AG10803 (cell line): ENCODE measurements at places on chromosomes 7 and 10.

GRCh38 chr7:155289949-155290501 lies 7.7 kb upstream of the INSIG1 start:
- no peak for DNase-seq

DNA sequence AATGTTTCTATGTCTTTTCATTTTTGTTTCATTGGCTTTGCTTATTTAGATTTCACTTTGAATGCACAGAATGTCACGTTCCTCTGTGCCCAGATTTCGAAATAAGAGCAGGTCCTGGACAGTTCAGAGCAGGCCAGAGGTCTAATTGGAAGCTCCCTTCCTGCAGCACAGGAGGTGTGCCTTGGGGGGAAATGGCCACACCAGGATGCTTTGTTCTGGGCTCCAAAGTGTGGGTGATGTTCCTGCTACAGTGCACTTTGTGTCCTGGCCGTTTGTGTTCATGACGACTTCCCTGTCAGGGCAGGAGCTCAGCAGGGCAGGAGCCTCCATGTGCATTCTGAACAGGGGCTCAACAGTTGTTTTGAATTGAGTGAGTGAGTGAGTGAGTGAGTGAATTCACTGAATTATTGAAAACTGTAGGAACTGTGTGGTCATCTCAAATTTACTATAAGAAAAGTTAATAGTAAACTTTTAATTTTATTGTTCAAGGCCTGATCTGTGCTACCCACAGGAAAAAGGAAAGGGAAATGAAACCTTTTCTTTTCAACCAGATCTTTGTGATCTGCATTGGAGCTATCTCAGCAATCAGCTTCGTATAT lies 109.5 kb upstream of the GJD4 start:
- peak; percentile 41 for DNase-seq

GRCh38 chr10:124200011-124200410 lies 106.6 kb upstream of the CHST15 start:
- DNase-seq: no peak

DNA sequence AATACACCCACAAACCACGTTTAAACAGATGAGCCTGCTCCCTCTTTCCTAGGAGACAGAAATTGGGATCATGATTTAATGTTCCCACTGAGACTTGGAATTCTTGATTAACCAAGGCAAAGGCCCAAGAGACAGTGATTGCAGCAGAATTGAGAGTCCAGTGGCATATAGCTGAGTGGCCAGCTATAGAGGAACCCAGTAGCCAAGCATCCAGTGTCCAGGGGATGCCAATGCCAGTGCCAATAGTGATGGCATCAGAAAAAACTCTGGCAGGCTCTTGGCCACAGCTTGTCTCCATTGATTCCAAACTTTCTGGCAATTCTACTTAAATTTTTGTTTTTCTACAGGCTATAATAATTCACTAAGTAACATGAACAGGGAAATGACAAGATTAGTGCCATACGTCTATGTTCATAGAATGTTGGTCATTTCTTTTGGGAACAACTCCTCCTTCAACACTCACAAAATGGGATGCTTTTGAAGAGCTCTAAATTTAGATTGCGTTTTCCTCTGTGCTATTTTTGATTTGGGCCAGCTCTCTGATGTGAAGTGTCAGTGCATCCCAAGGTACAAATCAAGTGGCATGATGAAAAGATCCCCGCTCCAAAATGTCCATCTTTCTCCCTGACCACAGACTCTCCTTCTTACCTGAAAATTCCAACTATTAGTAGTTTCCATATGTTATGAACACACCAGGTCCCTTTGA lies 83.1 kb upstream of the A1CF start:
- peak; percentile 18 for DNase-seq

DNA sequence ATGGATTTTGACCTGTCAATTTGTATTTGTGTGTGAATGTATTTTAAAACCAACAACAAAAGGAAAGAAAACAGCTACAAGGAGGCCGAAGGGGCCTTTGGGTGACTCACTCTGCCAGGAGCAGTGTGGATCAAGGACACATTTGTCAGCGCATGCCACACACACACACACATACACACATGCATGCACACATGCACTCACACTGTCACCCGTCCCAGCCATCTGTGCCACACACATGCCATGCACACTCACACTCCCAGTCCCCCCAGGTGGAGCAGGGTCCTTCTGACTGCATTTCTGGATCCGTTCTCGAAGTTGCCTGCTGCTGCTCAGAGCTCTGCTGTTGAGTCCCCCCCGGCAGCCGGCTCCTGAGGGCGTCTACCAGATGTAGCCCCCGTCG lies 26.0 kb downstream of the SPOCK2 start:
- DNase-seq: no peak

DNA sequence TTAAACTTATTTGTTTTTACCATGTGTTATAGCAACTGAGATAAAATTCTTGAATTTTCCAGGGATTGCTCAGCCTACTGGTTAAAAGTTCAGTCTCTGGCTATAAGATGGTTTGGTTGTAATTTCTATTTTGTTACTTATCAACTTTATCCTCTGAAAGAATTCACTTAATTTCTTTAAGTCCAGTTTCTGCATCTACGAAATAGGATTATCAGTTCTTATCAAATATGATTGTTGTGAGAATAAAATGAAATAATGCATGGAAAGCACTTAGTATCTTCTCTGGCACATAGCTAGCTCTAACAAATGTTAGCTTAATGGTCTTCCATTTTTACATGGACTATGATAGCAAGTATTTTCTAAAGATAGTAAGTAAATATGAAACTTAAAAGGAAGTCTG lies 53.3 kb downstream of the SEMA3D start:
- DNase-seq: no peak

DNA sequence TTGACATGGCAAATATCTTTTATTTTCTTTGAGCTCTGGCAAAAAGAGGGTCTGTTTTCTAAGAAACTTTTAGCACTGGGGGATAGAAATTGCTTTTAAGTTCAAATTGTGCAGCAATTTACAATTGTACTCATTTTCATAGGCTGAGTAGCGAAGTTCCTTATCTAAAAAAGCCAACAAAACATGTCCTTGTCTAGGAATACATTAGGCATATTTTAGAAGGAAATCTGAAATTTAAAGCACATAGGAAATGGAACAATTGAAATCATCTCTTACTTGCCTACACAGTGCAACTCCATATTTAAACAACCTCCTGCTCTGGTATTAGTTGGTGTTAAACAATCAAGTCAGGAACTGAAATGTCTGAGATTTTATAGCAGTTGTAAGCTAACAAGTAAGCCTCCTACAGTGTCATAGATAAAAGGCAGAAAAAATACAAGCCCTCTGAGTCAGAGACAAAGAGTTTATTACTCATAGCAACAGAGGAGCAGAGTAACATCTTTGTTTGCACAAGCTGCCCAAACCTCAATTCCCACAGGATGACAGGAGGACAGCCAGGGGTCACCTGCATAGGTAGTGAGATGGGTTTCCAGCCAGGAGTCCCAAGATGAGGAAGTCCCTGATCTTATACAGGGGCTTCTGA lies 280.2 kb upstream of the HGF start:
- DNase-seq: peak; percentile 85

DNA sequence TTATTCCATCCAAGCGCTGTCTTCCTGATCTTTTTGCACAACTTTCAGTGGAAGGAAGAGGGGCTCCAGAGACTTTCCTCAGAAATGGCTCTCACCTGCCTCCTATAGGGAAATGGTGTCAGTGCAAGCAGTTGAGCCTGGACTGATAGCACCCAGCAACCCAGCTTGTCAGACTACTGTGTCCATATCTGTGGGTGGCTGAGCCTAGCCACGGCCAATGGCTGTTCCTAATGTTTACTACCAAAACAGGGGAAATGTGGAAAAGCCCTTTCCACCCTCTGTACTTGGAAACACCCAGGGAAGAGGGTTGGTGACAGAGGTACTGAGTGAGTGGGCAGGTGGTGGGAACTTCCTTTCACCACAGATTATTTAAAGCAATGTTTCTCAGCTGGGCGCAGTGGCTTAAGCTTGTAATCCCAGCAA lies 4.3 kb upstream of the YKT6 start:
- peak; percentile 49 for DNase-seq

- peak; percentile 83 for DNase-seq
Measured at GRCh38 chr10:4183761-4184261, 398.8 kb upstream of the KLF6 start.

GRCh38 chr7:22544245-22544644 lies 44.3 kb upstream of the STEAP1B start:
- no peak for DNase-seq

- DNase-seq: peak; percentile 9
Measured at GRCh38 chr7:71303566-71303965, 171.6 kb downstream of the GALNT17 start.

GRCh38 chr7:155789001-155789725 lies 23.1 kb downstream of the SHH start:
- DNase-seq: no peak

- peak; percentile 83 for DNase-seq
Measured at GRCh38 chr10:71868192-71868697, 17.2 kb upstream of the PSAP start.

GRCh38 chr7:158274404-158274811 lies 313.2 kb downstream of the PTPRN2 start:
- no peak for DNase-seq

- DNase-seq: no peak
Measured at GRCh38 chr7:37265006-37265405, 183.7 kb downstream of the ELMO1 start.

DNA sequence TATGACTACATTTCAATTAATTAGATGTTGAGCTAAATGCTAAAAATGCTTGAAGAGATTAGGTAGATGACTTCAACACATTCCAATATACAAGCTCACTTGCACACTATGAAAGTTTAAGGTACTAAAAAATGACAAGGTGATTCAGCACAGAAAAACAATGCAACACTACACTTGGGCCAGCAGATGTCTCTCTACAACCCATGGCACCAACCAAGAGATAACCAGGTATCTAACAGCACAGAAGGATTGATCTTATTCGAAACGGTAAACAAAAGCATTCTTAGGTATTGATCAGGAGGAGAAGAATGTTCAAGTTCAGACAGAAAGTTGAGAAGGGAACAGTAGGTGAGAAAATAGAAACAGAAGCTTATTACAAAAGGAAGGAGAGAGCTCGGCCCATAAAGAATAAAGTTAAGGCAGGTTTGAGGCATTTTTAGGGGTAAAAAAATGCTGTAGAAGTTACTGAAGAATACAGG lies 248.2 kb upstream of the KLF14 start:
- peak; percentile 41 for DNase-seq

GRCh38 chr10:670038-670437 lies 19.4 kb downstream of the DIP2C start:
- no peak for DNase-seq

DNA sequence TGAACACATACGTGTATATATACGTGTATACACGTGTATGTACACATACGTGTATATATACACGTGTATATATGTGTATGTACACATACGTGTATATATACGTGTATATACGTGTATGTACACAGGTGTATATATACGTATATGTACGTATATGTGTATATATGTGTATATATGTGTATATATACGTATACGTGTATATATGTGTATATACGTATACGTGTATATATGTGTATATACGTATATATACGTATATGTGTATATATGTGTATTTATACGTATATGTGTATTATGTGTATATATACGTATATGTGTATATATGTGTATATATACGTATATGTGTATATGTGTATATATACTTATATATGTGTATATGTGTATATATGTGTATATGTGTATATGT lies 44.3 kb downstream of the CD36 start:
- DNase-seq: no peak

- peak; percentile 5 for DNase-seq
Measured at GRCh38 chr7:26918241-26918640, 53.9 kb upstream of the SKAP2 start.

- DNase-seq: peak; percentile 25
Measured at GRCh38 chr10:13567030-13567429, 19.7 kb upstream of the PRPF18 start.

DNA sequence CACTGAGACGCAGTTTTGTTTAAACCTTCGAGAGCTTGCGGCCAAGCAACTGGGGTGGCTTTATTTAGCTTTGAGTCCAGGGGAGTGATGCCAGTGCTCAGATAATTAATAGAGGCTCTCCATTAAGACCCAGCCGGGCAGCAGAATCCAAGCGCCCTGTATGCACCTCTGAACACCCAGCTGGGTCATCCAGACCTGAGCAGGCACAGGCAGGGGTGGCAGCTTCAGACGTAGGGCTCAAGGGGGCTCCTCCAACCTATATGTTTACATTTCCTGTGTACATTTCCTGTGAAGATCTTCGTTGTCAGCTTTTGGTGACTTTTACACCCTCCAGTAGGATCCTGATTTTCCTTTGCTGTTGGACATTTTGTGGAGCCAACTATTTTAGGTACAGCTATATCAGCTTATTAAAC lies 719.5 kb downstream of the LRMDA start:
- DNase-seq: no peak

DNA sequence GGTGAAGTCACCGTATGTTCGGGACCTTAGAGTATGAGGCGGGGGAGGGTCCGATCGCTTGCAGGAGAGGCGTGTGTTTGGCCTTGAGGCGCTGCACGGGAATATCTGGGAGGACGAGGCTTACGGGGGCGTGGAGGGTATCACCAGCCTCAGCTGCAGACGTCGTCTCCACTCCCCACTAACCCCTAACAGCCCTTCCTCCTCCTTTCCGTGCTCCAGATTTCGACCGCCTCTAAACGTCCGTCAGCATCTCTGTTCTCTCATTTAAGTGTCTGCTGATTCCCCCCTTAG lies 23.5 kb upstream of the ZNF12 start:
- DNase-seq: peak; percentile 44

DNA sequence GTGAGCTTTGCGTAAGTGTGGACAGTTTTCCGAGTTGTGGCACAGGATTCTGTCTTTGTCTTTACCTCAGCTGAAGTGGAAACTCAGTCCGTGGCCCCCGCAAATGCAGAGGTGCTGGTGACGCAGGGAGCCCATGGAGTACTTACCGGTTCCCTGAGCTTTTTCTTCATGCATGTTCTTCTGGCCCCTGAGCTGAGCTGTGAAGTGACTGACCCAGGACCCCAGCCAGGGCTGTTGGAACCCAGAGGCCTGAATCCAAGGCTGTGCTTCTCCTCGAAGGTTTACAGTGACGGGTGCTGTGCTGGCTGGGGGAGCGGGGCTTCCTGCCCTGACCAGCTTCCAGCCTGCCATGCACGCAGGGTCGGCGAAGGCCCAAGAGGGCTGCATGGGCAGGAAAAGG lies 223.5 kb downstream of the GLRX3 start:
- no peak for DNase-seq

- DNase-seq: peak; percentile 67
Measured at GRCh38 chr10:21526860-21527597, 1.5 kb upstream of the SKIDA1 start.

DNA sequence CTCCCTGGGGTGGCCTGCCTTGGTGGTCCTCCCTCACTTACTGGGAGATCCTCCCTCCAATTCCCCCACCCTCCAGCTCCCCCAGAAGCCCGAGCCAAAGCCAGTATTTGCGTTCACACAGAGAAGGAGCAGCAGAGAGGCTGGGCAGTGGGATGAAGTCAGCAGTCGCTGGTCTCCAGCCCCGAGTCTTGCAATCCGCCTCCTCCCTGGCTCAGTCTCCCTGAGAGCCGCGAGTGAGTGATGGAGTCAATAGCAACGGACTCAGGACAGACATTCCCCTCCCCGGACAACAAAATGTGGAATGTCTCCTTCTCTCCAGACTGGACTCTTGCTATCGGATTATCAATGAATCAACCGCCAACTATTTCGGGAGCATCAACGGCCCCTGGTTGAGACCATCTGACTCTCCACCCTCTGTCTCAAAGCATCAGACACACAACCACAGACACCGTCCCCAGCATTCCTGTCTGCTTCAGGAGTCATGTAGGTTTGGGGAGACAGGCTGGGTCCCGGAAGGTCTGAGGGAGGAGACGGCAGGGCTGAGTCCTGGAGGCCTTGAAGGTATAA lies 178.4 kb downstream of the SH3PXD2A start:
- DNase-seq: peak; percentile 98
